ENCODE measurements at places on chromosomes 6 and 20.

DNA sequence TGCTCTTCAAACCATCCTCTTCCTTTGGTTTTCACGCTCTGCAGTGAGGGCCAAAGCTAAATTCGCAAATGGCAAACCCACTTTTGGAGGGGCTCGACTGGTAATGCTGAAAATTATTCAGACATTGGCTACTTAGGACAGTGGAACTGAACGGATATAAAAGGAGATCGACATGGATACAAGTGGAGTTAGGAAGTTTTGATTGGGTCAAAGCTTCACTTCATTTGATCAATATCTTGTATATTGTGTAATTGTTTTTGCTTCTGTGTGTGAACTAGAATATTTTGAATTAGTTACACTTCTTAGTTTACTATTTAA, 1.2 kb downstream of the FAM8A1 start:
- no peak for DNase-seq

- DNase-seq, result no peak
Observed at GRCh38 chr6:19837511-19838441, 606 bp downstream of the ID4 start.

DNA sequence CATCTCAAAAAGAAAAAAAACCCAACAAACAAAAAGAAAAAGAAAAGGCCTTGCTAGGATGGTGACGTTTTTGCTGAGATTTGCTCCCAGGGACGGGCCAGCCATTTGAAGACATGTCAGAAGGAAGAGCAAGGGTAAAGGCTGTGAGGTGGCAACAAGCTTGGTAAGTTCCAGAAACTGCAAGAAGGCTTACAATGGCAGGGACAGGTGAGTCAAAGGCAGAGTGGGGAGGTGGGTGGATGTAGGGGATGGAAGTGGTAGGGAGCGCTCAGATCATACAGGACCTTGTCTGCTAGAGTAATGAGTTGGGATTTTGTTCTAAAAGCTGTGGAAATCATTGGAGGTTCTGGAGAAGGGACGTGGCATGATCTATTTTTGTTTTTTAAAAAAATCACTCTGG, 4.3 kb downstream of the KIF3B start:
- DNase-seq, result no peak

DNA sequence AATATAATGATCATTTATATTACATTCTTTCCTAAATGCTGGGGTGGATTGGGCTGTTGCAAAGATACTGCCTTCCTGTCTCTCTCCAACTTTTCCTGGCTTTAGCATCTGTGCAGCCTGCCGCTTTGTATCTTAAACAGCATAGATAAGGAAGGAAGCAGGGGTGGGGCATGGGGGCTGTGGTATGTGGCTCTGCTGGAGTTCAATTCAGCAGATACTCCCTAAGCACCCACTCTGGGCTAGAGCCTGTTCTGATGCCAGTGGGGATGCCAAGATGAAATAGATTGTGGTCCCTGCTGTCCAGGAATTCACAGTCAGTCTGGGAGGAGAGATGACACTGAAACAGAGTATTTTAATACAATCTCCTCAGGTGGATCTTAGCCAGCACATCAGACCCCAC, 56.8 kb downstream of the EIF2S2 start:
- no peak for DNase-seq

- no peak for DNase-seq
Observed at GRCh38 chr6:135265278-135265677, 84.2 kb downstream of the MYB start.

DNA sequence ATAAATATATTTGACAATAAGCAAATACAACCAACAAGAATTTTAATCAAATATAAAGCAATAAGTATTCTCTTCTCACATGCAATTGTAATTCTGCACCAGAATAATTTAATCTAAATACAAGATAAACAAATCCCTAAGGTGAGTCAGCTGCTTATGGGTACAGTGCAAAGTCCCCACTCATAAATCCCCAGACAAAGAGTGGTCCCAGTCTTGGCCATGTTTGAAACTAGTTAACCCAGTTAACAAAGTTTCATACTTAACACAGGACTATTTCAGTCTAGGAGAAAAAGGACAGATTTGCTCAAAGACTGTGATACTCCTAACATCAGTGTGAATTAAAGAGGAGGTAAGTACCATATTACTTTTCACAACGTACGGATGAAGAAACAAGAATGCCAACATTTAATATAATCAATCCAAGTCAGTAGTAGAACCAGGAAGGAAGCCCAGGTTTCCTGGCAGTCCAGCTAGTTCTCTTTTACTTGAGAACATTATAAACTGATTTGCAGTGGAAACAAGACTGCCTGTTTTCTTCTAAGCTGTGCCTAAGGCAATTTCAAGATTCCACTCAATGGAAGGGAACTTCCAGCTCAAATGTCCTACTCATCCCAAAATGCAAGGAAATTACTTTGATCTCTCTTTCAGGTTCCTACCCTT, 10.4 kb downstream of the SAMD3 start:
- no peak for DNase-seq

- peak; percentile 55 for DNase-seq
Observed at GRCh38 chr6:104789770-104790190, 69.9 kb downstream of the HACE1 start.

DNA sequence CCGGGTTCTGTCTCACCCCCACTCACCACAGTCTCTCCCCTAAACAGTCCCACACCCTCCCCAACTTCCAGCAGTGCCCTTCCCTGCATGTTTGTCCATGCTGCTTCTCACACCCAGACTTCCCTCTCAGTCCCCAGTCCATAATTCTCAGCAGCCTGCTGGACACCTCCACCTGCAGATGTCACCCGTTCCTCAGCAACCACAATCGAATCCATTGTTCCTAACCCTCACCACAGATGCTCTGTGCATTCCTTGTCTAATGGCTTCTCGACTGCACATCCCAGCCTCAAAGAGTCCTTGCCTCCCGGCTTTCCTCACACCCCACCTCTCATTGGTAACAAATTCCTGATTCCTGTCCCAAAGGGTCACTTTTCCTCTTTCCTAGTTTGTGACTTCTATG, 55.6 kb downstream of the GOPC start:
- no peak for DNase-seq

GRCh38 chr20:1893721-1894470, 1.3 kb upstream of the SIRPA start:
- no peak for DNase-seq

DNA sequence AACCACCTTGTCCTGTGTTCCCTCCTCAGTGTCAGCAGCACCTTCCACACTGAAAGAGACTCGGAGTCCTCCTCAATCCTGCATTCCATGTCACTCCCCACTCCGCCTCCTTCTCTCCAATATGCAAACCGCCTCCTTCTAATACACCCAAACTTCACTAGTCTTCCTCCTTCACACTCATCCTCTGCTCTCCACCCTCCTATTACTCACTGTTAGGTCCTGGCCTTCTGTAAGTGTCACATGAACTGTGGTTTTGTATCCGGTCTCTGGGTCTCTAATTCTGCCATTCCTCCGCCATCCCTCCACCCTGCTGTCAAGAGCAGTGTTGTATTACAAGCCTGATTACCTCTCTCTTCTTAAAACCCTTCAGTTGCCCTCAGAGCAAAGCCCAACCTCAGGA, 200.5 kb upstream of the CDYL start:
- no peak for DNase-seq

DNA sequence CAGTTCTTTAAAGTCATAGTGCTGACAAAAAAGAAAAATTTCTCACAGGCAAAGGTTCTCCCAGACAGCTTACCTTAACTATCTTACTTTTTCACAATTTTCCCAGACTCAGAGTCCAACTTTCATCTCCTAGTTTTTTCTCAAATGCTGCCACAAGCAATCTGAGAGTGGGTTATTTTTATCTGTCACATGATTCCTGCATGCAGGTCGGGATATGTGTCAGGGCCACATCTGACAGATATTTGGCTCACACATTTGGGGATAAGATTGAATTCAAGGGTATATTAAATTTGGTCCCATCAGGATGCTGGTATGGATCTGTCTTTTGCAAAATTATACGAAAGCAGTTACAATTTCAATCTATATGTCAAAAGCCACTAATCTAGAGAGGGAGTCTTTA, 50.1 kb upstream of the SMIM29 start:
- DNase-seq, result no peak

GRCh38 chr6:16684195-16684689, 77.0 kb downstream of the ATXN1 start:
- no peak for DNase-seq

DNA sequence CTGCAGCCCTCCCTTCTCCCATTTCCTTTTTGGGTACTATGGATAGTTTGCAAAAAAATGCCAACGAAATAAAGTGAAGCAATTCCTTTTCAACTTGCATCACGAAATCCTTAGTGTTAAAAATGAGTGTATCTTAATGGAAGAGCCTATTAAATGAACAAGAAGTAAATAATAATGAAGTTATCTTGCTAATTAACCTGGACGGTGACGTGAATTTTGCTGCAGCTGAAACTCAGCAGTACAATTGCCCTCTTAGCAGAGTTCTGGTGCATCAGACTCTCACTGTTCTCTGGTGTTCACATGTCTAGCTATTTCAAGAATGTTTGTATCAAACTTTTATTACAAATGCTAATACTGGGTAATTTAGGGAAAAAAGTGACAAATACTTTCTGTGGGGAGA, 119.7 kb upstream of the HDAC2 start:
- DNase-seq, result no peak

- no peak for DNase-seq
Observed at GRCh38 chr6:35073211-35073610, 67.9 kb downstream of the TCP11 start.

GRCh38 chr6:125814481-125814880, 23.7 kb downstream of the NCOA7 start:
- DNase-seq, result no peak

DNA sequence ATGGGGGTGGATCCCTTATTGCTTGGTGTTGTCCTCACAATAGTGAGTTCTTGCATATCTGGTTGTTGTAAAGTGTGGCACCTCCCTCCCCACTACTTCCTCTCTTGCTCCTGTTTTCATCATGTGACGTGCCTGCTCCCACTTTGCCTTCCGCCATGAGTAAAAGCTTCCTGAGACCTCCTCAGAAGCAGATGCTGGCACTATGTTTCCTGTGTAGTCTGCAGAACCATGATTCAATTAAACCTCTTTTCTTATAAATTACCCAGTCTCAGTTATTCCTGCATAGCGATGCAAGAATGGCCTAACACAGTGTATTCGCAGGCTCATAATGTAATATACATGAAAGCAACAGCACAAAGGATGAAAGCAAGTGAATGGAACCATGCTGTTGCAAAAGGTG, 28.4 kb upstream of the ANKRD60 start:
- no peak for DNase-seq

DNA sequence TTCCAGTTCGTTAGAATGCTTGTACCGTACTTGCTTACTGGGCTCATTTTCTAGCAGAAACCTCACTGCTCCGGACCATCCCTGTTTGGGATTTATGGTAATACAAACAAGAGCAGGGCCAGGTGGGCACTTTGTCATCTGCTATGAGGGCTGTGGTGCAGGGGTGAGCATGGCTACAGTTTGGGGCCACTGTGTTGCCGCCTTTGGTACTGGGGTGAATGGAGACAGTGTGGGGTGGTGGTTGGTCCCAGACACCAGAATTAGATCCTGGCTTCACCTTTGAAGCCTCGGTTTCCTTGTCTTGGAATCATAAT, 95.0 kb downstream of the TOX2 start:
- no peak for DNase-seq

- DNase-seq, result no peak
Observed at GRCh38 chr6:108995296-108995695, 99.3 kb downstream of the SESN1 start.

DNA sequence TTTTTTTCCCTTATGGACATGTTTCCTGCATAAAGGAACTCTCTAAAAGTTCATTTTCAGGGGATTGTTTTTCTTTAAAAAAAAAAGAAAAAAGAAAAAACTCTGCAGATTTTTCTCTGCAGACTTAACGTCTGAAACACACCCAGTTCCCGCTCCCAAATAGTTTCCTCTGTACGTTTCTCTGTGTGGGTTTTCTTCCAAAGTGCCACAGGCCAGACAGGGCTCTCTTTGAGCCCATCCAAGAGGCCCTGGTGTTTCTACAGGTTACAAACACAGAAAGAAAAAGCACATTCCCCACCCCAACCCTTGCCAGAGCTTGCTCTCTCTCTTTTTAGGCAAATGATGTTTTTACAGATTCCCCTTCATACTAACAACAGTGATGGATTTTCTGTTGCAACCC, 258.6 kb downstream of the FNDC1 start:
- no peak for DNase-seq

GRCh38 chr20:49999329-49999728, 16.5 kb downstream of the SNAI1 start:
- DNase-seq, result no peak

DNA sequence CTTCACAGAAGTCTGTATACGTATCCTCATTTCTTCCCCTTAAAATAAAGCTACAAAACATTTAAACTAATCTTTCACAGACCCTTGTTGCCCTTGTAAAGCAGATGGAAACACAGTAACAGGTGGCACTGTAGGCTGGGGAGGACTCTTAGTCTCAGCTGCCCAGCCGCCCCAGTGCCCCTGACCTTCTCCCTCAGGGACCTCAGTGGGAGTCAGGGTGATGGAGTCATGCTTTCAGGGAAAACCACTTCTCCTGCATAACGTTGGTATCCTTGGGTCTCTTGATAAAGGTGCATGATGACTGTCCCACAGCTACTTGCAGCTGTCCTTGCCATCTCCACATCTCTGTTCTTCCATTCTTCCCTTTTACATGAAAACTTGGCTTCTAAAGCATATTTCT, 198.6 kb downstream of the CDKAL1 start:
- no peak for DNase-seq

GRCh38 chr20:39195582-39196021, 233.5 kb downstream of the DHX35 start:
- no peak for DNase-seq

DNA sequence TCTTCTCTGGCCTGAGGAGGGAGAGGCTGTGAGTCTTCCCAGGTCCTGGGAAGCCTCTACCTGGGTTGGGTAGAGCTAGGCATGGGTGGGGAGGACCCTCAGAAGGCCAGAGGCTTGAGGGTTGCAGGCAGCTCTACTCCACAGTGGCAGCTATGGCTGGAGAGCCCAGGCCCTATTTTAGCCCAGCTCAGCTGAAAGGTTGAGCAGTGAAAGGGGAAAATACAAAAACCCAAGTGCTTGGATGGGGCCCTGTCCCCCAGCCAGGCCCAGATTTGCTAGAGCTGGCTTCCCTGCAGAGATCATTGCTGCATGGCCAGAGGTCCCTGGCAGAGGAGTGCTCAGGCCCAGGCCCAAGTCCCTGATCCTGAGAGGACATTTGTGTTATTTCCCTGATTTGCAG, 45.7 kb downstream of the SUN5 start:
- DNase-seq, result no peak

DNA sequence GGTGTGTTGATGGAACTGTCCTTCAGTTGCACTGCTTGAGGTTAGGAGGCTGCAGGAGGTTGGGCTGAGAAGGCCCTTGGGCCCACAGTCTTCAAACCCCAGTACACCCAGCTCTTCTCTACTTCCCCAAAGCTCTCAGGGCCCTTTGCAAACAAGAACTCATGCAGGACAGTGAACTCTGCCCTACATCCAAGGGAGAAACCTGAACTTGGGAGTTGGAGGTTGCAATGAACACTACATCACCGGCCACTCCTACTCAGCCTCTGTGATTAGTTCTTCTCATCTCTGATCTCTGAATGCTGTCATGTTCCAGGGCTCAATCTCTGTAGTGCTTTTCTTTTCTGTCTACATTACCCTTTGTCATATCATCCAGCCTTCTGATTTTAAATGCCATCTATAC, 148.5 kb upstream of the PDE7B start:
- no peak for DNase-seq
